ENCODE measurements at places on chromosomes 6 and 20.

DNA sequence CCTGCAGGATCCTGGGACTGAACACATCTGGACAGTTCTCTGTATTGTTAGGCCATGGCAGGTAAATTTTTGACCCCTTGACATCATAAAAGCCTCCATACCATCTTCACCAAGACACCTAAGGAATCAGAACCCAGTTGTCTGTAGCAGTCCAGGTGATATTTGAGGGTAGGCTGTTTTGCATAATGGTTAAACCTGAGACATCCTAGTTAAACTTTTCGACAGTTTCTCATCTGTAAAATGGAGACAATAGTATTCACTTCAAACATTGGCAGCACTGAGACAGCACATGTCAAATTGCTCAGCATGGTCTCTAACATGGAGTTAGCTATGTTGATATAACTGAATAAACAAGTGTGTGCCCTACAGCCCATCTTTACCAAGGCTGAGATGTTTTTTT is 24.8 kb downstream of the C6orf62 start:
- DNase-seq, result no peak

DNA sequence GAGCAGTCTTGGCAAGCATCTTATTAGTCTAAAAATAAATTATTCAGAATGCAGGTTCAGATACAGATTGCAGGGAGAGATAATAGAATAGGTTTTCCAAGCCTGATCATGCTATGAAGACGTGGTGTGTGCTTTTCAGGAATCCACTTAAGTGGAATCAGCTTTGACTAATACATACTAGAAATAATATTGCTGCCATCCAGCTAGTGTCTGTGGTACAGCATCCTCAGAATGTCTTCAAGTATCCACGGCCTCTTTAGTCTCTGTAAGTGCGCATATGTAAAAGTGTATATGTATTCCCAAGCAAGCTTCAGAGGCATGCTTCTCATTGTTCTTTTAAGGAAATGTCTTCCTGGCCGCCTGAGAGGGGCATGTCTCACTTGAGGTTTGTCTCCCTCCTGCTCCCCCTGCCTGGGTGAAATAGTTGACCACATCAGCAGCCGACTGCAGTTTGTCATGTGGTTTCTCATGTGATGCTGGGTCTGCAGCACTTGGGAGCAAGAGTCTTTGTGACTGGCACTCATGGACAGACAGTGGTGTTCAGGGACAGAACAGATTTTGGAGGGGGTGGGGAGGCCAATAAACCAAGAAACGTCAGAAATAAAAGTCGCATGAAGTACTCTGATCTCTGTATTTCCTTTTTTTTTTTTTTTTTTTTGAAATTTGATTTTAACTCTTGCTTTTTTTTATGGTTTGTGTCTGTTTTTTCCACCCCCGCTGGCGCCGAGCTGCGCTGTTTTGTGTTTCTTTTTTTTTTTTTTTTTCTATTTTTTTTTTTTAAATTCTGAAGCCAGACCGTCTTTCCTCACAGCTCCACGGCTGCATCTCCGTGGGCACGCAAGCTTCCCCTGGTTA is 150.8 kb downstream of the PRL start:
- DNase-seq, result no peak

GRCh38 chr20:61373956-61374545 is 122.0 kb downstream of the CDH4 start:
- no peak for DNase-seq

GRCh38 chr6:44001318-44002066 is 125.8 kb downstream of the MRPL14 start:
- peak; percentile 62 for DNase-seq

- peak; percentile 69 for DNase-seq
Observed at GRCh38 chr20:50110141-50111047, 2.6 kb downstream of the UBE2V1 start.

DNA sequence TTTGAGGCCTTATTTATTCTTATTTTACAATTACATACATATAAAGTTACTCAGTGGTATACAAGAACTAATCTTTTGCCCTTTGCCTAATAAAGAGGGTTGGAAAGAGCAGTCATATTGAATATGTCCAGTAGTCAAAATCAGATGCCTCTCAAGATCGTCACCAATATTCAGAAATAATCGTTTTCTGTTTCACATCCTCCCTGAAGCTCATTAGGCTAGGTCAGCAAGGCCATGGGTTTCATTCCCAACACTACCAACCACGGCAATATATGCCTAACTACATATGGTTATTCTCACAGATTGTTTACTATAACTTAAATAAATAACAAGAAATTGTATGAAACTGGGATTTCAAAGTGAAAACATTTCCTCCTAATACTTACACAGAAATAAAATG is 167.2 kb upstream of the MANEA start:
- DNase-seq, result no peak

DNA sequence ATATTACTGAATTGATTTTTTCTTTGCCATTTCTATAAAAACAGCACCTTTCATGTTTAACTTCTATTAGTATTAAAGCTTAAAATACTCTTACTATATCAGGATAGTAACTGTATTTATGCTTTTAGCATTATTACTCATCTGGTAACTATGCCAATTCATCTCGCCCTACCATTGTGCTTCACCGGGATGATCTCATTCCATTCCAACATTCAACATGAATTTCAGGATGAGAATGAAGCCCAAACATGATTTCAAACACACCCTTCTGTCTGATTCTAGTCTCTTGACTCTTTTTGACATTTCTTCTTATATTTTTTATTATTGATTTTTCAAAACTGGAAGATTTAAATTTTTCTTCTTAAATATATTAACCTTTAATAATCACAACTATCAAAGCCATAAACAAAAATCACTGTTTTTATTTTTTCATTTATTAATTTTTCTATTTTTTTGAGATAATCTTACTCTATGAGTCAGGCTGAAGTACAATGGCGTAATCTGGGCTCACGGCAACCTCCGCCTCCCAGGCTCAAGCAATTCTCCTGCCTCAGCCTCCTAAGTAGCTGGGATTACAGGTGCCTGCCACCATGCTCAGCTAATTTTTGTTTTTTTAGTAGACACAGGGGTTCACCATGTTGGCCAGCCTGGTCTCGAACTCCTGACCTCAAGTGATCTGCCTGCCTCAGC is 46.7 kb downstream of the GJA1 start:
- DNase-seq, result no peak

- DNase-seq, result peak; percentile 75
Observed at GRCh38 chr20:50146732-50147662, 6.5 kb downstream of the PEDS1 start.

GRCh38 chr6:124027392-124027791 is 223.7 kb downstream of the NKAIN2 start:
- DNase-seq, result no peak

- DNase-seq, result no peak
Observed at GRCh38 chr6:84560436-84561390, 203.7 kb downstream of the TBX18 start.

DNA sequence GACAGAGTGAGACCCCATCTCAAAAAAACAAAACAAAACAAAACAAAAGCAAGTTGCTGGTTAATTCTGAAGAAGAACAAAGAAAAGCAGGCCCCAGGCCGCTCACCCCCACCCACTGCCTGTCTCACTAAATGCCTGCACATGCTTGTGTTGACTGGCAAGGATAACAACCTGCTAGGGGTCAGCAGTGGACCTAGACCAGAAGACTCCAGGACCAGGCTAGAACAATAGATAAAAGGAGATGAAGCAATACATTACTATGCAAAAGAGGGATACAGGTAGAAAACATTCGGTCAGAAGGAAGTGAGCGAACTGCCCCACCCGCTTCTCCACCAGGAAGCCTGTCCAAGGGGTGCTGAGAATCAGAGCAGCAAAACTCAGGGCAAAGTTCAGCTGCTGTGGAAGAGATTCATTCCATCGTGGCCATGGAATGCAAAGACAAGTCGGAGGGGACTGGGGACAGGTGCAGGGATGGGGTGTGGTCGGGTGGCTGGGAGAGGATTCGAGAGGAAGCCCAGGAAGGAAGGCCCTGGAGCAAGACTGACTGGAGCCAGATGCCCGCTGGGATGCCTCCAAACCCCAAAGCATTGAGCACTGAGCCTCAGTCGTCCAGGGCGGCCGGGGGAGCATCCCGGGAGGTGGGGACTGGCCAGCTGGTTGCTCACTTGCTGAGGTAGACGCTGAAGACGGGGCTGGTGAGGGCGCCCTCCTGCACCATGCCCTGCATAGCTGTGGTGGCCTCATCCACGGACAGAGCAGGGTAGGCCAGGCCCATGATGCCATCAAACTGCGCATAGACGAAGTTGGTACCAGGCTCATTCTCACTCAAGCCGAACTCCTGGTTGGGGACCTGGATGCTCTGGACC is 5.3 kb downstream of the PGC start:
- no peak for DNase-seq

GRCh38 chr6:21193790-21194475 is 399.6 kb upstream of the SOX4 start:
- DNase-seq, result no peak

DNA sequence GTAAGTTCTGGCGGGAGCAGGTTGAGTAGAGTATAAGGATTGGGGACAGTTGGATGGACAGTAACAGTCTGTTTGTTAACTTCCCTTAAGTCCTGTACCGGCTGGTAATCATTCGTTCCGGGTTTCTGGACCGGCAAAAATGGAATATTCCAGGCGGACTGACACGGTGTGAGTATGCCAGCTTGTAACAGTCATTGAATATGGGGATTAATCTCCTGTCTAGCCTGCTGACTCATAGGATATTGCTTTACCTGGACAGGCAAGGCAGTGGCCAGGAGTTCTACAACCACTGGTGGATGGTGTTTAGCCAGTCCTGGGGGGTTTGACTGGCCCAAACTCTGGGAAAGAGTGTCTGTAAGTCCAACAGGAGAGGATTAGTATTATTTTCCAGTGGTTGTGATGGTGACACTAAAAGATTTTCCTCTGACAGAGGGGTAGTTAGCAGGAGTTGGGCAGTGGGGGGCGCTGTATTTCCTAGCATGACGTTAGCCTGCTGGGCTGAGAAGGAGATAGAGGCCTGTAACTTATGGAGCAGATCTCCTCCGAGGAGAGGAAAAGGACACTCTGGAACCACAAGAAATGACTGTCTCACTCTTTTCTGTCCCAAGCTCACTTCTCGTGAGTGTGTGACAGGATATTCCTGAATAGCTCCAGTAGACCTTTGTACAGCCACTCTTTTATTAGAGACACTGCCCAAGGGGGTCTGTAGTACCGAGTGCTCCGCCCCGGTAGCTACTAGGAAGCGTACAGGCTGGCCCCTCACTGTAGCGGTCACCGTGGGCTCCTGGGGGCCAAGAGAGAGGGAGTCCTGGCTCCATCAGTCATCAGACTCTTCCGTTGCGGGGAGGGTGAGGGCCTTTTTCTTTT is 152.2 kb downstream of the TRIM27 start:
- DNase-seq, result no peak

- DNase-seq, result no peak
Observed at GRCh38 chr20:34089655-34090345, 22.2 kb downstream of the EIF2S2 start.

DNA sequence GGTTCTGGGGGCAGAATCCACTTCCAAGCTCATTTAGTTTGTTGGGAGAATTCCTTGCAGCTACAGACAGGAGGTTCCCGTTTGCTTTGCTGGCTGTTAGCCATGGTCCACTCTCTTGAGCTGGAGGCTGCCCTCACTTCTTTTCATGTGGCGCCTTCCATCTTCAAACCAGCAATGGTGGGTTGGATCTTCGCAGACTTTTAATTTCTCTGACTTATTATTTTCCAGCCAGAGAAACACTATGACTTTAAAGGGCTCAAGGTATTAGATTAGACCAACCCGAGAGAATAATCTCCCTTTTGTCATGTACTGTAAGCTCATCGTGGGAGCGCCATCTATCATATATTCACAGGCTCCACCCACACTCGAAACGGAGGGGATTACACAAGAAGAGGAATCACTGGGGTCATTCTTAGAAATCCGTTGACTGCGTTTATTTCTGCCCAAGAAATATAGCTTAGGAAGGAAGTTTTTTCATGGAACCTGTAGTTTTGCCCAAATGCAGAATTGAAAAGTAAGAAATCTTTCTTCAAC is 38.9 kb downstream of the SAMD5 start:
- DNase-seq, result no peak

DNA sequence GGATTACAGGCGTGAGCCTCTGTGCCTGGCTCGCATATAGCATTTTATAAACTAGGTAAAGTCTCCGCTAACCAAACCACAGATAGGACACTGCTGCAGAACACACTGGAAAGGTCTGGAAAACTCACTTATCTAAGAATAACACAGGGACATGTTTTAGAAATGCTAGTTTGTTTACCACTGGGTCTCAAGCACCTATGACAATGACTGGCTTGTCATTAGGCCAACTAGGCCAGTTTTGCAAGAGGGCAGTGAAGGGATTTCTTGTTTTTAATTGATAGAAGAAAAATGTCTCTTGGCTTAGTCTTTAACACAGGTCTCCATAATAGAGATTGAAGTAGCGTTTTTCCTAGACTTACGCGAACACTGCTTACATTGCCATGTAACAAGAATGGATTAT is 201.4 kb downstream of the TMEM242 start:
- no peak for DNase-seq

DNA sequence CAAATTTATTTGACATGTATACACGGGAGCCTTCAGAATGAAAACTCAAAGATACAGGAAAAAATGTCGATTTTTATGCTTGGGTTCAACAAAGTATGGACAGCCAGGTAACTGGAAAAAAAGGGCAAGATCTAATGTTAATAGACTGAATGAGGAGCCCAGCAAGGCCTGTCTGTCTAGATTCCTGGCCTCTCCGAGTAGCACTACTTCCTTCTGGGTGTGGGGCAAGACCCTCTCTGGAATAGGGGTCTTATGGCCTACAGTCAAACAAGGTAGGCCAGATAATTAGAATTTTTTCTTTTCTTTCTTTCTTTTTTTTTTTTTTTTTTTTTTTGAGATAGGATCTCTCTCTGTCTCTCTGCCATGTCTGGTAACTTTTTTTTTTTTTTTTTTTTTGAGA is 113.4 kb upstream of the SHLD1 start:
- no peak for DNase-seq

DNA sequence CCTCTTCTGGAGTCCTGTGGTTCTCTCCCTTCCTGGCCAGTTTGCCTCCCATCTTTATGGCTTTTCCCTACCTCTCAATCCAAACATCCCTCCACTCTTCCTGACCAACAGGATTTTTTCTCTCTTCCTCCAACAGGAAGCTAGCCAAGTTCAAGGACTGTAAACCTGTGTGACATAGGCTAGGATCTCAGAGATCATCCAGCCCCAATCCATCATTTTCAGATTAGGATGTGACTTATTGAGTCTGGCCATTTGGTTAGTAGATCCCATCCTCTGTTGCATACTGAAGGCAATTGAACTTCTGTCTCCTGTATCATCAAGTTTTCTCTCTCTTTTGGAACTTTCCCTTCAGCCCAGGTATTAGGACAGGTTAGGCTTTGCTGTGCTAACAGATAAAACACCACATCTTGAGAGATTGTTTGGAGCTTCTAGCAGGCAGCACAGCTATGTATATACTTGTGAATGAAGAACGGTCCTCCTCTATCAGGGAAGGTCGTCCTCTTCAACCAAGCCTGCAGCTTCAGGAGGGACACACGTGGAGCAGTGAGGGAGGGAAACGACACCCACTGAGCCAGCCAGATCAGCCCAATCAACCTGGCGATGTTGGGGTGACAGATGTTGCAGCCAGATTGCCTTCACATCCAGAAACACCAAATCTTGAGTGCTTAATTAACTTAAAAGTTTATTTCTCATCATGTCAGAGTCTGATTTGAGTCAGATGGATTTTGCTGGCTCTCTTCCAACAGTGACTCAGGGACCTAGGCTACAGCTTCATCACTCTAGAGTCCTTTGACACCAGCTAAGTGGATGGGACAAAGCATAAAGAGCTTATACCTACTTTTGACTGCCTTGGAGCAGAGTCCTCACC is 106.8 kb downstream of the GJA10 start:
- DNase-seq, result no peak

All from GM13977 (cell line).